Sigmoid colon (tissue), 7 donors: ENCODE measurements at places on chromosomes 3 and 15. TPM values are rescaled to one million over a fixed set of nuclear protein-coding genes. Genes with fewer than 3 reads are reported as not detected.
A peak's percentile ranks its signal among the peaks of the same experiment; 100 is the strongest.

- no peak overlapping the region for H3K27ac ChIP-seq
- no peaks in the 10 kb centered on the region for H3K36me3 ChIP-seq
These were observed 104.2 kb upstream of the PFN2 start for GRCh38 chr3:150074697-150075416.

Gene SH2D7
- total RNA-seq = not detected

DNA sequence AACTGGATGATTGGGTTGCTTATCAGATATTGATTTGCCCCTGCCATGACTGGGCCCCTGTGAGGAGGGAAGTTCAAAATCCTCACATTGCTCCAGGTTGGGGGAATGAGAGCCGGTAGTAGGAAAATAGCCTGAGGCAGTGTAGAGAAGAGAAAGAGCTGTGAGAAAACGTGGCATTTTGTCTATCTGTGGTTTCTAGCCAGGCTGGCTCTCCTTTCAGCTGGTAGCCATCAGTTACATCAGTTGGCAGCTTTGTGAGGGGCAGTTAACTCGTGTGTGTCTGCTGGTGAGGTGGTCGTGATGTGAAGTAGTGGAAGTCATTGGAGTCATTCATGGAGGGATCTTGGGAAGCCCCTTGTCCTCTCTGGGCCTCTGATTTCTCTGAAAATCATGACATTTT is 5.2 kb downstream of the ESYT3 start:
- no peak overlapping the region for H3K4me3 ChIP-seq
- H3K27ac ChIP-seq = peak overlapping the region; percentile 50
- no peaks in the 10 kb centered on the region for H3K27me3 ChIP-seq
- H3K36me3 ChIP-seq = no peaks in the 10 kb centered on the region
- DNase-seq = no peak
- peaks cover 56% of the 10 kb centered on the region for H3K4me1 ChIP-seq

GRCh38 chr3:118618247-118619040 is 416.2 kb downstream of the IGSF11 start:
- no peaks in the 10 kb centered on the region for H3K36me3 ChIP-seq
- H3K27ac ChIP-seq = no peak overlapping the region
- no peak overlapping the region for H3K4me3 ChIP-seq
- no peak for DNase-seq
- H3K4me1 ChIP-seq = no peaks in the 10 kb centered on the region

- peaks cover 9% of the 10 kb centered on the region for H3K36me3 ChIP-seq
- no peak for DNase-seq
- H3K27me3 ChIP-seq = no peaks in the 10 kb centered on the region
These were observed 13.5 kb downstream of the SEMA4B start for GRCh38 chr15:90214553-90215196.

GRCh38 chr15:77021803-77022381 is 27.0 kb downstream of the PSTPIP1 start:
- H3K36me3 ChIP-seq = no peaks in the 10 kb centered on the region
- H3K27ac ChIP-seq = no peak overlapping the region
- no peak for DNase-seq
- H3K4me3 ChIP-seq = no peak overlapping the region

DNA sequence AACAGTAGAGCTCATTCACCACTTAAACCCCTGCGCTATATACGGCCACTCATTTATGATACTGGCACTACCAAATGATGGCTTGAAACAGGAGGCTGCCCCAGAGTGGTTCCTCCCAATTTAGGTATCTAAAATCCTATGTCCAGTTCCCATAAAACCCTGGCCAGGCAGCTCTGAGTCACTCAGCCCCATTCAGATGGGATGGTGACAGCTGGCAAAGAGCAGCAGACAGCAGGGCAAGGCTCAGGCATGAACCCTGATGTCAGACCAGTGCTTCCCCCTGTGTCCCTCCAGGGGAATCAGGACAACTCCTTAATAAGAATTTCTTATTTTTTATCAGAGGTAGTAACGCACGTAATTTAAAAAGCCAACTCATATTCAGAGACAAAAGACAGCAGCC is 77.2 kb upstream of the RNU6-1 start:
- no peaks in the 10 kb centered on the region for H3K27me3 ChIP-seq
- H3K27ac ChIP-seq = peak overlapping the region; percentile 91
- H3K36me3 ChIP-seq = no peaks in the 10 kb centered on the region
- H3K4me1 ChIP-seq = no peaks in the 10 kb centered on the region
- DNase-seq = peak; percentile 67

DNA sequence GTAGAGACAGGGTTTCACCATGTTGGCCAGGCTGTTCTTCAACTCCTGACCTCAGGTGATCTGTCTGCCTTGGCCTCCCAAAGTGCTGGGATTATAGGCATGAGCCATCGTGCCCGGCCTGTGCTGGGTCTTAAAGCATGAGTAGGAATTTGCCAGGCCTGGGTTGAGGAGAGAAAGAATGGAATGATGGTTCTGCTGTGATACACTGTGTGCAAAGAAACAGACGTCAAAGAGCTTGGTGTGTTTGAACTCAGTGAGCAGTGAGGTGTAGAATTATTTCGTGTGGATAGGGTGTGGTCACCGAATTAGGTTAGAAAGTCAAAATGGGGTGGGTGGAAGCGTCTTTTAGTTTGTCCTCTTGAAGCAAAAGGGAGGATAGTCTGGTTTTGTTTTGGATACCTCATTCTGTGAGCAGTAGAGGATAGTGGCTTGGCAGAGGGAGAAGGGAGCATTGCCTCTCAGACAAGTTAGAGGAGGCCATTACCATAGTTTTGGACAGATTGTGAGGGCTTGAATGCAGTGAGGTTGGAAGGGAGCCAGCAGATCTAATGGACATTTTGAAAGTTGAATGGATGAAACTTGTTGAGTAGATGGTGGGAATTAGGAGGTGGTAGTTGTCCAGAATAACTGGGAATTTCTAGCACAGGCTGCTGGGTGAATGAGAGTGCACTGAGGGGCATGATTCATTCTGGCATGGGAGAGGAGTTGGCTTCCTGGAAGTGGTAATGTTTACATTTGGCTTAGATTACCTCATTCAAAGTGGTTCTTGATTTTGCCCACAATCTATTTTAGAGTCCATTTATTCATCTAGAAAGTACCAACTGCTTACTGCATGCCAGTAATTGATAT is 27.2 kb downstream of the AKAP13 start:
- DNase-seq = no peak
- H3K4me3 ChIP-seq = no peak overlapping the region
- peak overlapping the region; percentile 28 for H3K27ac ChIP-seq
- H3K4me1 ChIP-seq = peaks cover 58% of the 10 kb centered on the region

Gene ROPN1
- total RNA-seq = not detected

Gene RTP4
- 7.2 TPM for total RNA-seq

DNA sequence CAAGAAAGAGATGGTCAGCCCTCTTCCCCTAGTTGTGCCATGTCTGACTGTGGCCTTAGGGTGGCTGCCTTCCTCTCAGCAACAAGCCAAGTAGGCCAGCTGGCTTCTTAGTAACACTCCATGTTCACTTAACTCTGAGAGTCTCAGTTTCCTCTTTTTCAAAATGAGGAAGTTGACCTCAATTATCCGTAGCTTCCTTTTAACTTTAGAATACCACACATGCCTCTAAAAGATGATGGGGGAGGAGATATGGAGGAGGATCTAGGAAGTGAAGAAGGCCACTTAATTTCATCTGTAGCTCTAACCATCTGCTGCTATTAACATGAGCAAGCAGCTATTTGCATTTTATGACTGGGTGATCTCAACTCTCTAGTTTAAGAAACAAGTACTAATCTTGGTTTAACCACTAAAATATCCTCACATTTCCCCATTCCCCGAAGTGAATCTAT is 32.9 kb downstream of the CD200R1L start:
- no peaks in the 10 kb centered on the region for H3K27me3 ChIP-seq
- H3K4me1 ChIP-seq = peaks cover 24% of the 10 kb centered on the region
- peak overlapping the region; percentile 82 for H3K27ac ChIP-seq
- DNase-seq = no peak
- no peak overlapping the region for H3K4me3 ChIP-seq
- no peaks in the 10 kb centered on the region for H3K36me3 ChIP-seq

- peaks cover 18% of the 10 kb centered on the region for H3K4me1 ChIP-seq
- no peak overlapping the region for H3K4me3 ChIP-seq
- H3K27me3 ChIP-seq = no peaks in the 10 kb centered on the region
These were observed 37.3 kb upstream of the APH1B start for GRCh38 chr15:63240109-63240508.

GRCh38 chr3:18425641-18426257 is 610 bp upstream of the SATB1 start:
- no peaks in the 10 kb centered on the region for H3K27me3 ChIP-seq
- DNase-seq = peak; percentile 67
- no peaks in the 10 kb centered on the region for H3K36me3 ChIP-seq
- H3K27ac ChIP-seq = peak overlapping the region; percentile 92
- H3K4me1 ChIP-seq = no peaks in the 10 kb centered on the region

Gene A4GNT
- total RNA-seq = not detected

- no peak overlapping the region for H3K4me3 ChIP-seq
- no peaks in the 10 kb centered on the region for H3K36me3 ChIP-seq
- H3K4me1 ChIP-seq = peaks cover 34% of the 10 kb centered on the region
- H3K27me3 ChIP-seq = no peaks in the 10 kb centered on the region
These were observed 2.7 kb downstream of the KLHL40 start for GRCh38 chr3:42688016-42688415.

- no peak overlapping the region for H3K4me3 ChIP-seq
- no peak overlapping the region for H3K27ac ChIP-seq
- no peaks in the 10 kb centered on the region for H3K27me3 ChIP-seq
- DNase-seq = no peak
- no peaks in the 10 kb centered on the region for H3K36me3 ChIP-seq
- no peaks in the 10 kb centered on the region for H3K4me1 ChIP-seq
These were observed 3.1 kb upstream of the AKAP13 start for GRCh38 chr15:85377269-85377668.

Gene CCR9
- total RNA-seq = not detected
